NCI-H1105 (cell line): ENCODE measurements at places on chromosomes 13 and 19.

- no peak for DNase-seq
Observed at GRCh38 chr19:15550929-15551292, 42.6 kb downstream of the CYP4F22 start.

- no peak for DNase-seq
Observed at GRCh38 chr13:100542826-100543156, 45.8 kb downstream of the GGACT start.

- no peak for DNase-seq
Observed at GRCh38 chr19:1904860-1905109, 414 bp upstream of the ADAT3 start.

DNA sequence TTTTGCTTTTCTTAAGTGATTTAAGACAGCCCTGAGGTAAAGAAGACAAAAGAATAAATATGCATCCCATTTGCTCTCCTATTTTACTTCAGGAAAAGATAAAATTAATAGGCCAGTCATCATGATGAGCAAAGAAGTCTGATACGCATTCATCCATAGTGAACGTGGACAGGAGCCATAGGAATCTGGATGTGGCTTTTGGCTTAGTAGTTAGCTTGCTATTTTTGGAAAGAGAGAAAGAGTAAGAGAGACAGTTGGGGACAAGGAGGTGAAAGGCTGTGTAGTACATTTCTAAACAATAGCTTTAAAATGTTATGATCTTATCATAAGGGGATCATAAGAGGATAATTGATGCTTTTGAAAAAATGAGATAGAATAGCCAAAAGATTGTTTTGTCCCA, 545.2 kb downstream of the IRS2 start:
- DNase-seq, result no peak

- DNase-seq, result no peak
Observed at GRCh38 chr13:92967923-92968322, 258.7 kb upstream of the GPC6 start.
